Non-pigmented ciliary epithelial cell (primary cell): ENCODE measurements at places on chromosomes 5 and 9.
A peak's percentile ranks its signal among the peaks of the same experiment; 100 is the strongest.

DNA sequence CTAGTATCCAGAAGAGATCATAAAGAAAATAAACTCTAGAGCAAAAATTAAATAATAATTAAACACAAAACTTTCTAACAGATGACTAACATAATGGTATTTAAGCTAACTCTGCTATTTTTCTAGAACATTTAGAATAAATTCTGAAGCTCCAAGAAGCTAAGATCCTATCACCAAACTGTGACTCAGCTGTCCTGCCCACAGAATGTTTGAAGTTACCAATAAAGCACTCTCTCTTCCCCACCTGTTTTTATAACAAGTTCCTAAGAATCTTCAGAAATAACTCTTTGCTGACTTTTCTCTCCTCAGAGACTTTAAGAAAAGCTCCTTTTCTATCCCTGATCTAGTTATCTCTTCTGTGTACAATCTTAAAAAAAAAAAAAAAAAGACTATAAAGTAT, 6.0 kb upstream of the EFNA5 start:
- no peak for DNase-seq

GRCh38 chr9:127447416-127448111, 3.6 kb downstream of the RPL12 start:
- no peak for DNase-seq

- DNase-seq = no peak
Observed at GRCh38 chr9:110399983-110400382, 62.3 kb upstream of the TXNDC8 start.

GRCh38 chr5:154087260-154087659, 48.5 kb downstream of the MFAP3 start:
- DNase-seq = no peak

- no peak for DNase-seq
Observed at GRCh38 chr9:133114886-133115603, 6.0 kb downstream of the RALGDS start.

- no peak for DNase-seq
Observed at GRCh38 chr5:76367623-76368371, 35.3 kb upstream of the IQGAP2 start.

GRCh38 chr9:4066120-4066519, 233.7 kb downstream of the GLIS3 start:
- no peak for DNase-seq

DNA sequence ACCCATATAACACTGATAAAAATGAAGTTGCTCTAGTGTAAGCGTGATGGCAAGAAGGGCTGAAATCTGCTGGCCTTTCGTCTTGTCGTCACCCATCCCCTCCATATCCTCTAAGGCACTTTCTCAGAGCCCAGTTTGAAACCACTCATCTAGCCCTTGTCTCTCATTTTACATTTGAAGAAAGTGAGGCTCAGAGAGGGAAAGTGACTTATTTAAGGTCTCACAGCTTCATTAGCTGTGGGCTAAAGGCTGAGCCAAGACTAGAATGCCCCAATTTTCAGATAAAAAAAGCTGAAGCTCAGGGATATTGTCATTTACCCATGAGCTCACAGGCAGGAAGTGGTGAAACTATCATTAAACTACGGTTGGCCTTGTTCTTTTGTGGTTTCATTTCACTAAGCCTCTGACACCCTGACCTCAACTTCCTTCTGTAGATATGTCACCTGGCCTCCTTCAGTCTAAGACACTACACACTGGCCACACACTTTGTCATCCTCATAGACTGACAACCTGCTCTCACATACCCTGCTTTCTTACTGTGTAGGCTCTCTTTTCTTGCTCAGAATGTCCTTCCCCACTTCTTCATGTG, 176.7 kb upstream of the DMAC1 start:
- DNase-seq = no peak

DNA sequence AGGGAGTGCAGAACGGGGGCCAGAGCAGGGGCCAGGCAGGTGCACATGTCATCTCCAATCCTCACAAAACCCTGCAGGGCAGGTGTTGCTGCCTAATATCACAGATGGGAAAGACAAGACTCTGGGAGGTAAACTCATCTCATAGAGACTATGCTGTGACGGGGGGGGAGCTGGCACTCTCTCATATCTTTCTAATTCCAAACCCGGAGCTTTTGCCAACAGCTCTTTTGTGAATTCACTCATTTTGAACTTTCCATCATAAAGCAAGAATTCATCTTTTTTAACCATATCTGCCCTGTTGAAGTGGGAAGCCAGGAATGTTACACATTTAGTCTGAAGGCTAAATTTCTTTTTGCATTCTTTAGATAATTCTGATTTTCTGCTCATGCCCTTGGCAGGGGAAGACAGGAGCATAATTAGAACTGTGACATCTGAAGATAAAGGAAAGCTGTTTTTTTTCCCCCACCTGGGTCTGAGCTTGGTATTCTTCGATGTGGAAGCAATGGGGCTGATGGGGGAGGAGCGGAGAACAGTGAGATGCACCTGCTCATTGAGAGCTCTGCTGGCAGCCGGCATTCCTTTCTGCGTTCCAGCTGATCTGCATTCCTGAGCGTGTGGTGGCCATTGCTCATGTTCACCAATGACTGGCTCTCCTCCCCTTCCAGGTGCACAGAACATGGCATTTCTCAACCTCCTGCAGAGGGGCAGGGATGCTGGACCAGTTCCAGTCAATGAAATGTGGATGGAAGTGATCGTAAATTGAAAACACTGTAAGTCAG, 159.2 kb downstream of the NSG2 start:
- no peak for DNase-seq

DNA sequence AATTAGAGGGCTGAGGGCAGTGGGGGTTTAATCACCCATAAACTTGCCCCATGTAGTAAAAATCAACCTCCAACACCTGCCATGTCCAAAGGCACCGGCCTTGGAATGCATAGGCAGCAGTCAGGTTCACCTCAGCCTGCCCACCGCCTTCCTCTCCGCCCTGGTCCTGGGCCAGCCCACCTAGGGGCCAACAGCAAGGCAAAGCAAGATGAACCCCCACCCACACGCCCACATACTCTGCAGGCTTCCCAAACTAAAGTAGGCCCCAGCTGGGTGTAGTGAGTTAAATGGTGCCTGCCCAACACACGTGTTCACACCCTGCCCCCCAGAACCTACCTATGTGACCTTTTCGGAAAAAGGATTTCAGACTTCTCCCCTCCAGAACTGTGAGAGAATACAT, 92.9 kb upstream of the RAI14 start:
- no peak for DNase-seq

GRCh38 chr9:7963026-7963425, 163.4 kb upstream of the DMAC1 start:
- DNase-seq = no peak

GRCh38 chr5:132751971-132752580, 4.8 kb downstream of the CCNI2 start:
- no peak for DNase-seq

DNA sequence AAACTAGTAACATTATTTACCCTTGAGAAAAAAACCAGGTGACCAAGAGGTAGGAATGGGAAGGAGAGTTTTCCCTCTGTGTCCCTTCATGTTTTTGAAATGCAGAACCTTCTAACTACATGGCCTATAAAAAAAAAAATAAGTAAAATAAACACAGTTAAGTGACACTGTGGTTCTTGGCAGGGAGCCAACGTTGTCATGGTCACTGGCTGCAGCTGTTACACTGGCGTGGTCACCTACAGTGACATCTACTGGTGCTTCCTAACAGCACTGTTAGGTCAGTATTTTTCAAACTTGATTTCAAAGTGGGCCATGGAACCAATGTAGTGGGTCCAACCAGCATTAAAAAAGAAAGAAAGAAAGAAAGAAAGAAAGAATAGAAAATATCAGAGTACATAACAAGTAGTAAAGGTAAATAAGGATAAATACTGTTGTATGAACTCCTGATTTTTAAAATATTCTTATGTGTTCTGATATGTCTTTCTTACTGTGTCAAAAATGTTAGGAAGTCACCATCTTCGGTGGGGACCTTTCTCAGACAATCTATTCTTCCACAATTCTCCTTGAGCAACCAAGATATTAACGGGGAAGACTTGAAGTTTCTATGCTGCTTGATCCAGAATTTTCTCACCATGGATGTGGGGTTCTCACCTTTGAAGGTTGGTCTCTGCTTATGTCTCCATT, 59.1 kb upstream of the PJA2 start:
- peak; percentile 86 for DNase-seq

GRCh38 chr9:90343991-90344390, 298.6 kb downstream of the DIRAS2 start:
- no peak for DNase-seq

GRCh38 chr9:7828334-7828733, 28.8 kb upstream of the DMAC1 start:
- DNase-seq = no peak

DNA sequence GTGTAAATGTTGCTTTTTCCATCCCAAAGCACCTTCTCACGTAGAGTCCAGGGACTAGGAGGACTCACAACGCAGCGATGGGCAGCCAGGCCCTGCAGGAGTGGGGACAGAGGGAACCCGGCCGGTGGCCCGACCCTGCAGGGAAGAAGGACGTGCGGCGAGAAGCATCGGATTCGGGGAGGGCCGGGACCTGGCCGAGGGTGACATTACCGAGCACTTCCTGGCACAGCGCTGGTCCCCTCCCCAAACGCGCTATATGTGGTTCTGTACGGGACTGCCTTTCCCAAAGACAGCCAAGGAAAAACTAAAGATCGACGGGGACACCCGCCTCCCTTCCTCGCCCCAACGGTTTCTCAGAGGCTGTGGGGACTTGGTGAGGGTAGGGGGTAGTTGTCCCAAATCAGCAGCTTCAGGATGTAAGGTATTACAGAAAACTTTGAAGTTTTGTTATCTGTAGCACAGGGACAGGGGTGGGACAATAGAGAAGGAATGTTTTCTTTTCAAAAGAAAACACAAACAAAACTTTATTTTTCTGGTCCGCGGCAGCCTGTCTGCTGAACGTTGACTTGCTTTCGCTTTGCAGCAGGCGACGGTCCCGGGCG, 887 bp upstream of the MAP3K1 start:
- DNase-seq = no peak

GRCh38 chr9:124272118-124272517, 14.4 kb downstream of the NEK6 start:
- no peak for DNase-seq

DNA sequence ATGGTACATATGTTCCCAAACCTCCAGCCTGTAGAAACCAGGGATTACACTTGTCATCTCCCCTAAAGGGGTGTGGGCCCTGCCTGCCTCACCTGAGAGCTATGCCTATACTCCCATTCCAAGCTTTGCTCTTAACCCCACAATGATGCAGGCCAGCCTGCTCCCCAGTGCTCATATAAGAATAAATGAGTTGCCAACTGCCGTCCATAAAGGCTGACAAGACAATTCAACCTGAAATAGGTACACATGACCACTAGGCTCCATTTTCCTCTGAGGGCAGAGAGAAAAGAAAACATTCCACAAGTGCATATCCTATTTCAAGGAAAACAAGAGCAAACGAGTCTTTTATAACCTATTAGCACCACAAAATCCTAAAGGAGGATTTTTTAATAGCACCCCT, 28.4 kb downstream of the SKP1 start:
- no peak for DNase-seq

DNA sequence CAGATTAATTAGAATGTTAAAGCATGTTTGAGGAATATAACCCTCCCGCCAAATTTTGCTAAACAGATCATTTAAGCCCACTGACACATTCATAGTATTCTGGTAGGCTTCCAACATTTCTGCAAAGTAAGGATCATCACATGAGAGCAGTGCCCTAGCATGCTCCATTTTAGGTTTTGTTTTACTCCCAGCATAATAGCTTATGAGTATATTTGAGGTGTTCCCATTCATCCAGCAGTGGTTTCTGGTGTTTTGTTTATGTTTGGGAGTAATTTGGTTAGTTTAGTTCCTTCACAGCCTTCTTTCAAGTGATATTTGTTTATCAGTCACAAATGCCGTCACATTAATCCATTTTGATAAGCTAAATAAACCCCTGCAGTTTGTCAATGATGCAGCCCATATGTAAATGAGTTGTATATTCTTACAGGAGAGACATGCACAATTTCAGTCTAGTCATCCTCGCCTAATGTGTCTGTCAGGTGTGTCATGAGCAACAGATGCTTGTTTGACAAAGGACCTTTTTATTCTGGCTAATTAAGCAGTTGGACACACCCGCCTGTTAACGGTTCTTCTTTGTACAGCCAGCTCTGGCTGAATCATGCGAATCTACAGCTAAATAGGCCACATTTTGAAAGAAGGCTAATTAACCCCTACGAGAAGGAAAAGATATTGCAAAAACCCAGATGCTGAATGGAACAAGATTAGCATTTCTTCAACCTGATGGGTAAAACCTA, 124.4 kb downstream of the RFX3 start:
- no peak for DNase-seq

DNA sequence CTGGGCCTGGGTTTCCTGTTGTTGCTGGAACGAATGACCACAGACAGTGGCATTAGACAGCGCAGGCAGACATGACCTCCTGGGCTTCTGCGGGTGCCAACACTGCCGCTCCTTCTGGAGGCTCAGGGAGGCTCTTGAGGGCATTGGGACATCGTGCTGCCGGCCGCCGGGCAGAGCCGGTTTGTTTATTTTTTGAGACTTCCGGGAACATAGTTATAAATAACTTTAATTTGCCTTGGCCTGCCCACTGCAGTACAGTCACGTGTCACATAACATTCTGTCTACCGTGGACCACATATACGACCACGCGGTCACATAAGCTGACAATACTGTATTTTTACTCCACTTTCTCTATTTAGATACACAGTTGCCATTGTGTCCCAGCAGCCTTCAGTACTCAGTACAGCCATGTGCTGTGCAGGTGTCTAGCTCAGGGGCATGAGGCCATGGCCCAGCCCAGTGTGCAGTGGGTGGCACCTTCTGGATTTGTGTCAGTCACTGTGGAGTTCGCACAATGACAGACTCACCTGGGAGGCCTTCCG, 8.2 kb upstream of the TOR4A start:
- DNase-seq = no peak

DNA sequence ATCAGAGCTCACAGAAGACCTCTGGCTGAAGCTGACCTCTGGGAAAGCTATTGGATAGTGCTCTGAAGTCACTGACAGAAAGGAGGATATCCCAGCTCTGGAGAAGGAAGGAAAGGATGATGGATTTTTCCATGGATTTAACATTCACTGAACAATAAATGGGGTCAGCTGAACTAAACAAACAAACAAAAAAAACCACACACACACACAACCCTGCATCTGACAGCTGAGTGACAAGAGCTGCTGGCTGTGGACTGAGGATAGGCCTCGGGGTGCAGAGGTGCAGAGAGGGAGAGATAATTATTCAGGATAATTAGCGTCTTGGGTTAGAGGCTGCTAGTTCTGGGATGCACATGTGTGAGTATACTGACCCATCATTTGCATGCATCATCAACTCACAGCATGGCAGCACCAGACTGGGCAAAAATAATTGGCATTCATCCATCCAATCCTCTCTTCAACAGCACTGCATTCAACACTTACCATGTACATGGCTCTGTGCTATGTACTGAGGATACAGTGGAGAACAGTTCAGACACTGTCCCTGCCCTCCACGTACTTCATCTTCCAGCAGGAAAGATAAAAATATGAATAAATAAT, 131.4 kb upstream of the TRIM32 start:
- no peak for DNase-seq

- DNase-seq = no peak
Observed at GRCh38 chr9:112529316-112529715, 42.7 kb downstream of the KIAA1958 start.
